ENCODE measurements at places on chromosomes 5 and 9.

DNA sequence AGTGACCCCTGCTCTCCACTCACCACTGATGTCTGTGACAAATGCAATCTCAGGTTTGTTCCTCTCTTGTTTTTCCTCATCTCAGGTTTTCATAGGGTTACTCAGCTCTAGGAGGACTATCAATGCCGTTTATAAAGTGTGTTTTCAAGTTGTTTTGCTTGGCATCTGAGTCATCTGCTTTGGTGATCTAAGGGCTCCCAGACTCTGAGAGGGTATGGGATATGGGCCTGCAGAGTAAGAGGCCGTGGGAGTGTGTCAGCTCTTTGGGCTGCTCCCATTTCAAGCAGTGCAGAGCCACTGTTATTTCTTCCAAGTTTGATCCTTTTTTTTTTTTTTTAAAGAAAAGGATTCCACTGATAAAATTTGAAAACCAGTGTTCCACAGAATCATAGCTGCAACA is 46.3 kb downstream of the NNT start:
- no peak for DNase-seq

- no peak for DNase-seq
Observed at GRCh38 chr9:35673132-35674024, at the start of gene CA9. CA9 (plus strand) TSS chr9:35673928; CDS start chr9:35673960, 32 bp downstream.

GRCh38 chr9:137606005-137606621 is 627 bp downstream of the ARRDC1 start:
- no peak for DNase-seq

DNA sequence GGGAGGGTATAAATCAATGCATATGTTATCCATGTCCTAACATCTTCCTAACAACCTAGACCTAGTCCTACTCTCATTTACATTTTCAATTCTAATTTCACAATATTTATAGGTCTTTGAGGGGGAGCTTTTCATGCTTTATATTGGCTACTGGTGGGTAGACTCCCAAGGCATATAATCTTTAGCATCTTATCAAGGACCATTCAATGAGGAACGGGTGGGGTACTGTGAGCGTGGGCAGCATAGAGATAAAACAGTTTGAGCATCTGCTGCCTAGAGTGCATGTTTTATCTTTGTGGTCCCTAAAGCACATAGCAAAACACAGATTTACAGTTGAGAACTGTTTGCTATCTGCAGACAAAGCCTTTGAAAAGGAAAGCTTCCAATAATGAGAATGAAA is 427.6 kb upstream of the WWC1 start:
- DNase-seq, result no peak

DNA sequence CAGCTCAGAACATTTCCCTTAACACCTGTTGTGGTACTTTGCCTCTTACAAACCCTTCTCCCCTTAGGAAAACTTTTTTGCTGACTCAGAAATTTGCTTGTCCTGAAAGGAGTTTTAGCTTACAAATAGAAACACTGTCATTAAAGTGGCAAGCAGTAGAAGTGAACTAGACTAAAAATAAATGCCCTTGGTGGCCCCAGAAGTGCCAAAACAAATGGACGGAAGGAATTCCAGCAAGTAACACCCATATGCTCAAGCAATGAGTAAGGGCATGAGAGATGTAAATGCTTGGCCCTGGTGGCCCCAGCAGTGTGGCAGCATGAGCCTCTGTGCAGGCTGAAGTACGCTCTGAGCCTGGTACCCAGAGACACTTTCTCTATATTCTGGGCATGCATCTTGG is 8.6 kb downstream of the VLDLR start:
- DNase-seq, result no peak

DNA sequence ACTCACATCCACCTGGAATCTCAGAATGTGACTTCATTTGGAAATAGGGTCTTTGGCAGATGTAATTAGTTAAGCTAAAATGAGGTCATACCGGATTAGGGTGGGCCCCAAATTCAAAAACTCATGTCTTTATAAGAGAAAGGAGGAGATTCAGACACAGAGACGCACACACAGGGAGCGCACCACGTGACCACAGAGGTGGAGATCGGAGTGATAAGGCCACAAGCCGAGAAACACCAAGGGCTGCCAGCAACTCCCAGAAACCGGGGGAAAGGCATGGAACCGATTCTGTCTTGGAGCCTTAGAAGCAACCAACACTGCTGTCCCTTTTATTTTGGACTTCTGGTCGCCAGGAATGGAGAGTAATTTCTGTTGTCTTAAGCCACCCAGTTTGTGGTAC is 31.8 kb upstream of the LMX1B start:
- DNase-seq, result no peak

DNA sequence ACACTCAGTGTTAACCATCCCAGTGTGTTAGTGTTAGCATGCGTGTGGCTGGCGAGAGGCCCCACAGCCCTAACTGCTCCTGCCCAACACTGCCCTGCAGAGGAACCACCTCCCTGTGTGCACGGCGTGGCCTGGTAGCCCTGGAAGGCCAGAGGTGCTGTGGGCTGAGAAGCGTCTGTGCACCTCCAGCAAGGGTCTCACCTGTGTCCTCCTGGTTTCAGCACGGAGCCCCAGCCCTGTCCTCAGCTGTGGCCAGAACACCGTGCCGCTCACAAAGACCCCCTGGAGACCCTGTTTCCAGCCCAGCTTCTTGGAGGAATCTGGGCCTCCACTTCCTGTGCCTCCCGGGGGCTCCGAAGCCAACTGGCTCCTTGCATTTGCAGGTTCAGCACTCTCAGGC is 56.1 kb upstream of the NRARP start:
- DNase-seq, result no peak

GRCh38 chr5:84137541-84137940 is 247.1 kb downstream of the EDIL3 start:
- DNase-seq, result no peak

DNA sequence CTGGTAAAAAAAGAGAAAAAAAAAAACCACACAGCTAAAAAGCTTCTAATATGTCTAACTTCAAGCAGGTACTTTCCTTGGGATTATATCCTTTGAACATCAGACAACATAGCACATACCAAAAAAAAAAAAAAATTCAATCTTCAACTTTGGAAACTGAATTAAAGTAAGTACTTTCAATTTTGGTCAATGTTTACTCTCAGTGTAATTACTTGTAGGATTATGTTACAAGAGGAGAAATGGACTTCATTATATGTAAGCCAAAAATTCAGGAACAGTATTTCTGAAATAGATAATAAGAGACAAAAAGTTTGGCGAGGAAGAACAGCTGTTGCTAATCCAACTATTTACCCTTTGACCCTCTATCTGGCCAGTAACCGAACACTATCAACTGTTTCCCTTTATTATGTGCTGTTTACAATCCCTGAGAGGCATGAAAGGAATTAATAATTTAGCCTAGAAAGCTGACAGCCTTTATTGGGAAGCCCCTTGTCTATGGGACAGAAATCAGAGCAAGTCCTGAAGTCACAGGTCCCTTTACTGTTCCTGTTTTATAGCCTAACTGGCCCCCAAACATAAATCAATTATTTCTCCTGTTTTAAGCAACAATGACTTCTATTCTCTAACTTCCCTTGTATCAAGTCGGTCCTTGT is 46.6 kb downstream of the NR6A1 start:
- DNase-seq, result no peak

- no peak for DNase-seq
Observed at GRCh38 chr5:124179819-124180218, 566.6 kb downstream of the ZNF608 start.

GRCh38 chr5:1915316-1915715 is 32.6 kb upstream of the IRX4 start:
- DNase-seq, result no peak

DNA sequence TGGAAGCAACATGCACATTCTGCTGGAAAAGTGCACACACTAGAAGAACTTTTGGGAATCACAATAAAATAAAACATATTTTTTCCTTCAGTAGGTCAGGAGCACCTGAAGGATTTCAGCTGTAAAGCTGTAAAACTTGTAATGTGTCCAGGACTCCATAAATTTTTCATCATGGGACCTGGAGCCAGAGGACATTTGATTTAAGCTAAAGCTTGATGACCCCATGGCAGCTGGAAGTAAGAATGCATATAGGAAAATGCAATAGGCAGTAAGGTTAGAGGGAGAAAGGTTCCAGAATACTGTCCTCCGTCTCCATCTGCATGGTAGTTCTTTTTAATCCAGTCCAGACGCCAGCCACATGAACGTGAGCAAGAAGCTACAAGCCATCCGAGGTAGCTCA is 166.0 kb downstream of the ADAMTSL1 start:
- DNase-seq, result no peak

Data from CD4-positive, alpha-beta T cell treated with Interleukin-6 for 4 hours (primary cell).